Activated CD4-positive, alpha-beta T cell treated with anti-CD3 and anti-CD28 coated beads, Interleukin-2, amount 50 U/mL, for 48 hours (primary cell): ENCODE measurements at places on chromosomes 12 and 14.

DNA sequence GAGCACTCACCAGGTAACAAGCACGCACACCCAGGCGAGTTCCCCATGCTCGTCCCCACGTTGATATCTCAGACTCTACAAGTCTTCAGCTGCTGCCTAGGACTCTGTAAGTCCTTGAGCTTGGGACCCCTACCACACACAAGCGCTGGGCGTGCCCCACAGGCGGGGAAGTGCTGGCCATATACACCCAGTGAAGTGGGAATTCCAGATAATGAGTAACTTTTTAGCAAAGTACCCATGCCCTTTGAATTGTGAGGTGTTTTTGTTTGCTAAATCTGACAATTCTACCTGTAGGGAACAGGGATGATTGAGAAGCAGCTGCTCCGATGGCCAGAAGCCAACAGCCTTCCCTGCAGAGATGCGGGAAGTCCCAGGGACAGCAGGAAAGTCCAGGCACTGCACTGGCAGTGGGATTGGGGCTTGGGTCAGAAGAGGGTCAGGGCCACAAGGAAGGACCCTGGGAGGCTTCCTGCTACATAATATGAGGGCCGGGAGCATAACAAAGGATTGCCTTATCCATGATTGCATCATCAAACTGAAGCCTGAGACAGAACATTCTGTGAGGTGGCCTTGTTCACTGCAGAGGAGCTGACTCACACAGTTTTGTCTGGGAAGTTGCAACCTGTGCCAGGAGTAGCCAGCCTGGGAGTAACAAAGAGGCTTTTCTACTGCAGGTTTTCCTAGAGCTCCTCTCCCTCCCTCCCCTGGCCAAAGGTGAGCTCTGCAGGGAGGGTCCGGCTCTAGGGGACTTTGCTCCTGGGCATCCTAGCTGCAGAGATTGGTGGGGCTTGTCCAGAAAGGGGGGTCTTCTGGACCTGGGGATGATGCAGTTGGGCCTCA lies 13.2 kb upstream of the SERPINA3 start:
- no peak for DNase-seq

- DNase-seq = no peak
These were observed 271.6 kb upstream of the PLEKHG7 start for GRCh38 chr12:92431146-92431545.

DNA sequence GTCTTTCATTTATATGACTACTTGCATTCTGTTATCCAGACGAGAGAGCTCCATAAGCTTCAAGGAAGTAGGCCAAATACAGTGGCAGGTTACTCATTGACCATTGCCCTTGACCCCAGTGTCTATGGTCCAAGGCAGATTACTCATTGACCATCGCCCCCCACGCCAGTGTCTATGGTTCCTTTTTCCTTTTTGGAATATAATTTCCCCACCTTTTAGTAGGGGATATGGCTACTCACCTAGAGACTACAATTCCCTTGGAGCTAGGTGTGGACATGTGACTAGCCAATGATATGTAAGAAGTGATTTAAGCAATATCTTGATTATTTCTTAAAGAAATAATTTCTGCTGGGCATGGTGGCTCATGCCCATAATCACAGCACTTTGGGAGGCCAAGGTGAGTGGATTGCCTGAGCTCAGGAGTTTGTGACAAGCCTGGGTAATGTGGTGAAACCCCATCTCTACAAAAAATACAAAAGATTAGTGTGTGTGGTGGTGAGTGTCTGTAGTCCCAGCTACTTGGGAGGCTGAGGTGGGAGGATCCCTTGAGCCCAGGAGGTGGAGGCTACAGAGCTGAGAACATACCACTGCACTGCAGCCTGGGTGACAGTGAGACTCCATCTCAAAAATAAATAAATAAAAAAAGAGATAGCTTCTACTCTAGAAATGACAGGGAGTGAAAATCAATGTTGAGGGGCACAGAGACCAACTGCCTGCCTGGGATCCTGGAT lies 32.6 kb downstream of the SIX4 start:
- no peak for DNase-seq

- no peak for DNase-seq
These were observed 435.7 kb downstream of the GXYLT1 start for GRCh38 chr12:41709012-41709411.

DNA sequence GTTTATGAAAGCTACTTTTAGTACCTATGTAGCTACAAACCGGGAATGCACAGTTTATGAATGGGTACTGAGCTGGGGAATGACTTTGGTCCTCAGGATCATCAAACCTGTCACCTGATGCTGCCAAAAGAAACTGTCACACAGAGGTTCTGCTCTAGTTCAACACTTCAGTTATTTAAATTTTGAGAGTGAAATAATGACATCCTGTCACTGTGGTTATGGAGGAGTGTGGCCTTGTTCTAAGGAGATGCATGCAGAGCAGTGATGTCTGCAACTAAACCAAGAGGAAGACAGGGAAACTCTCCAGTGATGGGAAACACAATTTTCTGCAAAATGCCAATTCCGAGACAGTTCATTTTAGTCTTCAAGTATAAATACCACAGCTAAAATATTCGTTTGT lies 4.8 kb upstream of the AEBP2 start:
- no peak for DNase-seq

GRCh38 chr12:41514907-41515306 lies 326.8 kb downstream of the PDZRN4 start:
- no peak for DNase-seq

DNA sequence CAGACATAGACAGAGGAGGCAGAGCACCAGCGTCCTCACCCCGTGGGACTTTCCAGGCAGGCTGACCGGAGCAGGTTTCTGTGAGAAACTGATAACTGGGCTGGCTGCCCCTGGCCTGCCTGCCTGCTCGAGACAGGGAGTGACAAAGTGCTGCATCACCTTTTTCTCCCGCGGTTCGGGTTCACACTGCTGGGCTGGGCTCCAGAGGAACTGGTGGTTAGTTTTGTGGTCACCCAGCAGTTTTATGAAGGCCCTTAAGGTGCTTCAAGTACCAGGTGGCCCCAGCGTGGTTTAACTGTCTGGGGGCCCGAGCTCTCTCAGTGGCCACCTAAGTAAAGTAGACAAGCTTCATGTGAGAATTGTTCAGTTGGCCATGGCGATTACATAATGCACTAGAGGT lies 1073.6 kb downstream of the BCL11B start:
- DNase-seq = no peak

DNA sequence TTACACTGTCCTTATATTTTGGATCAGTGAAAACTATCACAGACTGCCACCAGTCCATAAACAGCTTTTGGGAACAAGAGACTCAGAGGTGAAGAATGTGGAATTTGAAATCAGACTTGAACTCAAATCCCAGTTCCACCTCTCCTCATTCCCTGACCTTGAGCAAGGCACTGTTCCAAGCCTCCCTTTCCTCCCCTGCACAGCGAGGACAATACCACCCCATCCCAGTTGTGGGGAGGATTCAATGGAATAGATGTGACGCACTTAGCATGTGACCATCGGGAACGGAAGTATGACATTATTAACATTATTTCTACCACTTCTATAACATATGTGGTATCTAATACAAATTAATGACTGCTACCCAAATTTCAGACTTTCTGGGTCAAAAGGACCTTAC lies 63.5 kb downstream of the DPF3 start:
- no peak for DNase-seq

DNA sequence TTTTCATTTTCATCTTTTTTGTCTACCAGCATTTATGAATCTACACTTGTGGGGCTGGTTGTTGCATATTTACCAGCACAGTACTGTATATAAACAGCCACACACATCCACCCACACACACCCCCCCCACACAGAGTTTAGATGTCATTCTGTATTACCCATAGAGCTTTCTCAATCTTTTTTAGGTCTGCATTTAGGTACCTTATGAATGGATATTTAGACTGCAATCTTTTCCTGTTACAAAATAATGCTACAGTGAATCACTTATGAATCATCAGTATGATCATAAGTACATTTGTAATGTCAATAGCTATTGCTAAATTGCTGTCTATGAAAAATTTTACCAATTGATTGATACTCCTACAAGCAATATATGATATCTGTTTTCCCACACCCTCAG lies 67.3 kb upstream of the STK38L start:
- peak; percentile 38 for DNase-seq

DNA sequence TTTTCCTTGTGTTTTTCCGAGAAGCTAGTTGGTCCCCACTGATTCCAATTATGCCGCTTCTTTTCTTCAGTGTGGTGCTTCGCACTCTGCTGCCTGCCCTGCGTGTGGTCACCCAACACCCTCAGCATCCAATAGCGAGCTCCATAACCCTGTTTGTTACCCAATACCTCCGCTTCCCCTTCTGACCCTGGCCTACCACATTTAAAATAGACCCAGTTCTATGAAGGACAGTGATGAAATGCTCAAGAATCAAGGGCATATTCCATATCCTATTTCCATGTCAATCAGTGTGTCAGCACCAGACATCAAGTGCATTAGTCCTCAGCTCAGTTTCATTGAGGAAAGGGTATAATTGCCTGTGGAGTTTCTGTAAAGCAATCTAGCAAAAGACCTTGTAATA lies 9.5 kb downstream of the NDRG2 start:
- no peak for DNase-seq

DNA sequence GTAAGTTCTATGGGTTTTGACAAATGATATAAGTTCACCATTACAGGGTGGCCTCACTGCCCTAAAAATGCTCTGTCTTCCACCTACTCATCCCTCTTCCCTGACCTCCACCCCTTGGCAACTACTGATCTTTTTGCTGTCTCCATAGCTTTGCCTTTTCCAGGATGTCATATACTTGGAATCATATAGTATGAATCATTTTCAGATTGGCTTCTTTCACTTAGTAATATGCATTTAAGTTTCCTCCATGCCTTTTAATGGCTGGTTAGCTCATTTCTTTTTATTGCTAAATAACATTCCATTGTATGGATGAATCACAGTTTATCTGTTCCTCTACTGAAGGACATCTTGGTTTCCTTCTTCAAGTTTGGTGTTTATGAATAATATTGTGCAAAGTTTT lies 14.0 kb upstream of the PEX5 start:
- no peak for DNase-seq

GRCh38 chr14:92613008-92613658 lies 99.6 kb downstream of the RIN3 start:
- peak; percentile 79 for DNase-seq
